ENCODE measurements at places on chromosomes 16 and 17.

- DNase-seq = peak; percentile 49
Observed at GRCh38 chr16:84062734-84063640, 20.4 kb upstream of the SLC38A8 start.

DNA sequence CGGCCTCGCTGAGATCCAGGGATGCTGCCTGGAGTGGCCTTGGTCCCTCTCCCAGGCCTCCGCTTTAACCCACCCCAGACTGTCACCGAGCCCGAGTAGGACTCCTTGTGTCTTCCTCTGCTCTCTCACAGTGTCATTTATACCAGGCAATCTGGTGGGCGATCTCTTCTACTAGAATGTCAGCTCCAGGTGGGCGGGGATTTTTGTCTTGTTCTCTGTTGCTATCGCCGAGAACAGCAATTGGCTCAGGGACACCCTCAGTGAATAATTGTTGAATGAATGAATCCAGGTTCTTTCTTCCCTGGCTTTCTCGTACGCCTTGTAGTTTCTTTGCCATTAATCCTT is 591 bp downstream of the DHX38 start:
- no peak for DNase-seq

DNA sequence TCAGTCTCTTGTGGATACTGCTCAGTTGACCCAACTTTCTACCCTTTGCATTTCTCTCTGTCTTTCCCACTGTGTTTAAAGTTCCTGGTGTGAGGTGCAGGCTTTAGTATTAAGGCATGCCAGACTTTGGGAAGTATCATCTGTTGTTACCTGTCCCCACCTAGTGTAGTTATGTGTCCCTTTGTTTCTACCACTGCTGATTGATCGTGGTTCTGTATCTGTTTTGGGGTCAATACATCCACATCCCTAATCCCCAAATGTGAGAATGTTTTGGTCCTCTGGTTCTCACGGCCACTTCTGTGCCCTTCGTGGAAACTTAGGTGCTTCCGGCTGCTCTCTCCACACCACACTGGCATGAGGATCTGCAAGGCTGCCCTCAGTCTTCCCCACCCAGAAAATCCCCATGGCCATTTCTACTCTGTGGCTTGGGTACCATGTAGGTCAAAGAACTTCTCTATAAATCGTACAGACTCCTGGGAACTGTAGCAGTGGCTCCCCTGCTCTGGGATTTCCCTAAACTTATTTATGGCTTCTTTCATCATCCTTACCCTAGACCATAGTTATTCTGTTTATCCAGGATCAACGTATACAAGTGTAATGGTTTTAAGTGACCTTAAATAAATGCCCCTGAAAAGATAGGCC is 443.2 kb downstream of the XYLT1 start:
- DNase-seq = no peak

- DNase-seq = no peak
Observed at GRCh38 chr17:38498353-38498752, 70.1 kb downstream of the ARHGAP23 start.

DNA sequence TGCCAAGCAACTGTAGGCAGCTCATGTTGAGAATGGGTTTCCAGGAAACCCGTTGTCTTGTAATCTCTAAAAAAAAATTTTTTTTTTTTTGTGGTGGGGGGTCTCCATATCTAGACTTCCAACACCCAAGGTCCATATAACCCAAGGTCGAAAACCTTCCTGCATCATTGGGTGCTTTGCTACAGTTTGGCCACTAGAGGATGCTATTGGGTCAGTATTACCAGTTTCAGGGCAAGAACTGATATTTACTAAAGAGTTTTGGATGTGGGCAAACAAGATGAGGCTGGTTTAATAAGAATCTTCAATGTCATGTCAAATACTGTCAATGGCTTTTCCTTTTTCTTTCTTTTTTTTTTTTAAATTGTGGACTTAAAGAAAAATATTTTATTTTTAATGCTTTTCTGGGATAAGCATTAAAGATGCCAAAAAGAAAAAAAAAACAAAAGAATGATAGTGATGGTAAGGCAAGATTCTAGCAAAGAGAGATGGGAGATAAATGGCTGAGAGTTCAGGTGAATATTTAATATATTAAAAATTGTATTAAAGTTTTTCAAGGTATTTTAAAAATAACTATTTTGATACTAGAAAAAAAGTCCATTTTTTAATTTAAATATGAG is 62.2 kb downstream of the DHRS7C start:
- peak; percentile 11 for DNase-seq

- DNase-seq = peak; percentile 19
Observed at GRCh38 chr17:30021708-30022317, 80.4 kb downstream of the EFCAB5 start.

- no peak for DNase-seq
Observed at GRCh38 chr16:85341972-85342695, 229.9 kb upstream of the CIBAR2 start.

DNA sequence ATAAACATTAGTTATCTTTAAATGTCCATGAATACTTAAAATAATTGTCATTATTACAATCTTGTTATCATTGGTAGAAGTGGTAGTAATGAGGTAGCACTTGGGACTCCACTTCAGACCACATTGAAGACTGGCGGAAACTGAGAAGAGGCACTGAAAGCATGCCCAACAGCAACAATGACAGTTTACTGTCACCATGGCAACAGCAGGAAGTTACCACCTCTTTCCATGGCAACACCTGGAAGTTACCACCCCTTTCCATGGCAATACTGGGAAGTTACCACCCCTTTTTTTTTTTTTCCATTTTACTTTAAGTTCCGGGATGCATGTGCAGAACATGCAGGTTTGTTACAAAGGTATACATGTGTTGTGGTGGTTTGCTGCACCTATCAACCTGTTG is 494.9 kb upstream of the RBFOX1 start:
- no peak for DNase-seq

DNA sequence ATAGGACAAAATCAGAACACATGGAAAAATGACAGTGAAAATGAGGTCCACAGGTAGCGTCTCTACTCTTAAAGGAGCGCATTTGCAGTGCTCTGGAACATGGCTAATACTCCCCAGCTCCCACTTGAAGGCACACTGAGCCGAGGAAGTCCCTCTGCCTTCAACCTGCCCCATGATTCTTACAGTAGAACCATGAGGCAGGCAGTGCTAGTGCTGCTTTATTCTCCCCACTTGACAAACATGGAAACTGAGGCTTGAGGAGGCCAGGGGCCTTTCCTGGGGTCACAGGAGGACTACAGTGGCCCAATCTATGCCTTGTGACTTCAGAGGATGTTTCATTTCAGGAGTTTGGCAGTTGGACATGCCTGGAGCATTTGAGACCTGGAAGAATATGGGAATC is 244.1 kb upstream of the MAF start:
- DNase-seq = no peak

- DNase-seq = no peak
Observed at GRCh38 chr17:1009229-1010085, 12.5 kb downstream of the TIMM22 start.

DNA sequence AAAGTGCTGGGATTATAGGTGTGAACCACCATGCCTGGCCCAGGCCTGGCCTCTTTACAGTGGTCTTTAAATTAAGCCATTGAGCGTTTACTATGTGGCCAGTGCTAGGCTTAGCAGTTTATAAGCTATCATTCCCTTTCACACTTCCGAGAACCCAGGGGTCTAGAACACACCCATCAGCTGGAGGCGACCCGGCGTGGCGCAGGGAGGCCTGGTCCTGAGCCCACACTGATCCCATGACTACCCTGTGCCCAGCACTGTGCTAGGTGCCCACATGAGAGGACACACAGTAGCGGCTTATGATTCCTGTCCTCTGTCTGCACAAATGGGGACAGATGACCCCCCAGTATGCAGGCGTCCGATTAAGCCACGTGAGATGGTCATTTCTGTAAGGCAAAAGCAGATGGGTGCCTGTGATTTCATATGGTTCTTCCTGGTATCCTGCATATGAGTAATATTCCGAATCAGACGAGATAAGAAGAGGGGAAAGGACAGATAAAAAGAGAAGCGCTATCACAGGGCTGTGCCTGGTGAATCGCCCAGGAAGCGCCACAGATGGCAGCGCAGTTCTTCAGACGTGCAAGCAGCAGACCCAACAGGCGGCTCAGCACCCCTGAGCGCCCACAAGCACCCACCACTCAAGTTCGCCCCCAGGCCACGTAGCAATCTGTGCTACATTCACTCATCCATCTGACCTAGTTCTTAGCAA is 5.3 kb downstream of the OSGIN1 start:
- no peak for DNase-seq

- no peak for DNase-seq
Observed at GRCh38 chr17:57953219-57953618, 2.0 kb downstream of the CUEDC1 start.

GRCh38 chr17:78563189-78564145 is 13.7 kb downstream of the DNAH17 start:
- DNase-seq = no peak

- peak; percentile 98 for DNase-seq
Observed at GRCh38 chr16:2531696-2532493, 687 bp upstream of the CEMP1 start.

GRCh38 chr16:21302898-21303528 is 24.9 kb upstream of the CRYM start:
- no peak for DNase-seq

- no peak for DNase-seq
Observed at GRCh38 chr16:5026664-5027063, 7.1 kb downstream of the NAGPA start.

DNA sequence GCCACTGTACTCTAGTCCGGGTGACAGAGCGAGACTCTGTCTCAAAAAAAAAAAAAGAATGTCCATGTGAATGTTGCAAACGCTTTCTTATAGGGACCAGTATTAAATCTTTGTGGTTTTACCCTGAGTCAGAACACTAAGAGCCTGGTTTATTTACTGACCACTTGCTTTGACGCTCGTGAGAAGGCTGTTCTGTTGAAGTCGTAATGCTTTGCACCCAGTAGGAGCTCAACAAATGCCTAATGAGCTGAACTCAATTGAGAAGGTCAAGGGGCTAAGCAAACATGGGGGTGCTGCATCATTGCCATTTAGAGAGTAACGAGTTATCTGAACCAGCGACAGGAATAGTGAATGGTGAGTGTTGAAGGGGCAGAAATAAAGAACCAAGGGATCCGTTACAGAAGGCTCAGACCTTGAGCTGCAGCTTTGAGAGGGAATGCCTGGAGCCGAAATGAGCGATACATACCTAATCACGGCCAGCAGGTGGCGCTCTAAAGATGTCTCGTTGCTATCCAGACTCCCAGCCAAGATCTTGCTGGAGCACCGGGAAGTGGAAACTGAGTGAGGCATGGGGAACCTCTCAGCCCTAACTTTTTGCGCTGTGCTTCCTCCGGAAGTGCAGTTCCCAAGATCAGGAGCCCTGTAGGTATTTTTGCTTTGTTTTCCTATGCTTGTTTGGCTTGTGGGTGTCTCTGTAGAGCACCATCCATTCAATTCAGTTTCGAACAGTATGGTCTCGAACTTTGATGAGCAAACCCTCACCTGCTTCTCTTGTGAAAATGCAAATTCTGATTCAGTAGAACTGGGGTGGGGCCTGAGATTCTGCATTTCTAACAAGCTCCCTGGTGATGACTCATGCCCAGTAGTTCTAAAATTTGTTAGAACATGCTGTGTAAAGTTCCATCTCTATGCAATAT is 12.6 kb upstream of the RNF222 start:
- DNase-seq = peak; percentile 76

DNA sequence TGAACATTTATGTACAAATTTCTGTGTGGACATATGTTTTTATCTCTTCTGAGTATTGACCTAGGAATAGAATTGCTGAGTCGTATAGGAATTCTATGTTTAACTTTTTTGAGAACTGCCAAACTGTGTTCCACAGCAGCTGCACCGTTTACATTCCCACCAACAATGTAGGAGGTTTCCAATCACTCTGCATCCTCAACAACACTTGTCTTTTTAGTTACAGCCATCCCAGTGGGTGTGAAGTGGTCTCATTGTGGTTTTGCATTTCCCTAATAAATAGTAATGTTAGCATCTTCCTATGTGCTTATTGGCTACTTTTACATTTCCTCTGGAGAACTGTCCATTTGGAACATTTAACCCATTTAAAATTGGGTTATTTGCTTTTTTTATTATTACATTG is 36.6 kb upstream of the NACA2 start:
- no peak for DNase-seq

- no peak for DNase-seq
Observed at GRCh38 chr17:33509331-33509730, 216.2 kb upstream of the ASIC2 start.

DNA sequence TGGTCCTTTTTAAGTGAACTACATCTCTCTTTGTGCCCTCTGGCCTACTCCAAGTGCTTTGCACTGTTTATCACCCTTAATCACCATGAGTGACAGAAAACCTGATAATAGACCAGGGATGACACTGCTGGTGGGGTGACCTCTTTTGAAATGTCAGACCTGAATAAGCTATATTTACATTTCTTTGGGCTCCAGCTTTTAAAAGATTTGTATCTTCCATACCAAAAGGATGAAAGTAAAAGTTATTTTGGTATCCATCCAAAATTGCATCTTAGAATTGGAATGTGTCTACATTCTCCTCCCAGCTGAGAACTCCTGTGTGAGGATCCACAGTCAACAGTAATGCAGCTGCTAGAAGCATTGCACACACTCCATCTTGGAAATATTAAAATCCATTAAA is 370.0 kb downstream of the CDH11 start:
- no peak for DNase-seq

GRCh38 chr17:12522336-12522735 is 143.4 kb upstream of the MYOCD start:
- DNase-seq = no peak

- no peak for DNase-seq
Observed at GRCh38 chr16:86244936-86245335, 265.4 kb upstream of the FOXF1 start.

GRCh38 chr16:77273-77806 is 685 bp upstream of the MPG start:
- DNase-seq = peak; percentile 53

DNA sequence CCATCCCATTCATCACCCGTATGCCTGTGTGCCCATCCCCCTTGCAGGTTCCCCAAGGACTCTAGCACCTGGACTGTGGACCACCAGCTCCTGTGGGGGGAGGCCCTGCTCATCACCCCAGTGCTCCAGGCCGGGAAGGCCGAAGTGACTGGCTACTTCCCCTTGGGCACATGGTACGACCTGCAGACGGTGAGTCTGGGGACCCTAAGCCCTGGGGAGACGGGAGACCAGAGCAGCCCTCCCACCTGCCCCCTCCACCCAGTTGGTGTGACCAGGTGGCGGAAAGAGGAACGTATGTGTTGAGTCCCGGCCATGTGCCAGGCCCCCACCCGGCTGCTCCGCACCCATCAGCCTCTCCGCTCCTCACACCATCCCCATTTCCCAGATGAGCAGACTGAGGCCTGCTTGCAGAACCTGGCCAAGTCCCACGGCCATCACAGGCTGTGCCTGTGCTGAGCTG is 15.6 kb downstream of the GAA start:
- DNase-seq = no peak

GRCh38 chr17:37292429-37293139 is 83.2 kb upstream of the C17orf78 start:
- DNase-seq = no peak

DNA sequence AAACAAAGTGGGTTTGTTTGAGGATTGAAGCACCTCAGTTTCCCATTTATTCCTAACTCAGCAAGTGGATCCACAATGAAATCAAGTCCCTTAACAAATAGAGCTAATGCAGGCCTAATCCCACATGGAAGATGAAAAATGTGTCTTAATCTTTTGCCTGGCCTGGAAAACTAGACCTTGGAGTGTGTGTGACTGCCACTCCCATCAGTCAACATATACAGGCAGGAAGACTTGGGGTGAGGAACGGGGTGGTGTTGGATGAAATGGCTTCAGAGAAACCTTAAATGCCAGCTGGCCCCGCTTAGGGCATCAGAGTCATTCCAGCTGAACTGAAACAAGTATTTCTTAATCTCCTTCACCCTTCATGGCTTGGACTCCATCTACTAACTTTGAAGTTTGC is 269.5 kb downstream of the MAF start:
- DNase-seq = no peak

All from NCI-H2081 (cell line).